ENCODE measurements at places on chromosomes 7 and 10. TPM values are rescaled to one million over a fixed set of nuclear protein-coding genes. Genes with fewer than 3 reads are reported as not detected.
A peak's percentile ranks its signal among the peaks of the same experiment; 100 is the strongest.

DNA sequence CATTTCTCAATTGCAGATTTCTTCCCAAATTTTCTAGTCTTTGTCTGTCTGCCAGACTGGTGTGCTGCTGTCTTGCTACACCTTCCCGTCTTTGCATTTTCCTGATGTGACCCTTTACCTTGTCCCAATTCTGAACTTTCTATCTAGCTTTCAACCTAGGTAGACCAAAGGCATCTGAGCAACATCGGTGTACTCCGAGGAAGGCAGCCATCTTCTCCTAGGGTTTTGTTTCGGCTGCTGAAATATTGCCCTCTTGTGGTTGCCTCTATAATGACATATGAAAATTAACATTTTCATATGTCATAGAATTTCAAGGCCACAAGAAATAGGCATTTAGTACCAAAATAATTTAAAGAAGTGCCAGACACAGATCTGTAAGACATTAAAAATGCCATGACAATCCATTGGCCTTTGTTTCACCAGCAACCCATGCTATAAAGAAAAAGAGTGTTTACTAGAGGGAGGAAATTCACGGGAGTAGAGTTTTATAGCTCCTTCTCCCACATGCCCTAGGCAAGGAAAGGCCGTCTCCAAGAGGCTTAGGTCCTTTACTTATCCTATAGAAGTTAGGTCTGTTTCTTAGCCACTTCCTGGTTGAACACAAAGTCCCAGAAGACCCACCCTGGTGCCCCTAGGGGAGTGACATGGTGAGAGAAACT, 23.4 kb downstream of the OR9A2 start:
- peak overlapping the region; percentile 48 for H3K4me3 ChIP-seq
- H3K27me3 ChIP-seq: no peaks in the 10 kb centered on the region
- peaks cover 4% of the 10 kb centered on the region for H3K4me1 ChIP-seq
- peak; percentile 17 for DNase-seq
- H3K36me3 ChIP-seq: no peaks in the 10 kb centered on the region
- H3K27ac ChIP-seq: no peak overlapping the region

GRCh38 chr10:90451283-90451682, 406.6 kb downstream of the HTR7 start:
- no peaks in the 10 kb centered on the region for H3K4me1 ChIP-seq
- H3K4me3 ChIP-seq: no peak overlapping the region
- H3K27me3 ChIP-seq: no peaks in the 10 kb centered on the region
- H3K27ac ChIP-seq: no peak overlapping the region
- no peak for DNase-seq

- no peaks in the 10 kb centered on the region for H3K36me3 ChIP-seq
- no peaks in the 10 kb centered on the region for H3K27me3 ChIP-seq
- no peaks in the 10 kb centered on the region for H3K4me1 ChIP-seq
- no peak for DNase-seq
- H3K27ac ChIP-seq: no peak overlapping the region
Observed at GRCh38 chr10:88207121-88207546, 343.7 kb downstream of the PTEN start.

Gene LIPJ
- total RNA-seq: not detected

Gene VSTM2A
- not detected for total RNA-seq

Data from PC-9 (cell line).